ENCODE measurements at places on chromosomes 12 and 14.

DNA sequence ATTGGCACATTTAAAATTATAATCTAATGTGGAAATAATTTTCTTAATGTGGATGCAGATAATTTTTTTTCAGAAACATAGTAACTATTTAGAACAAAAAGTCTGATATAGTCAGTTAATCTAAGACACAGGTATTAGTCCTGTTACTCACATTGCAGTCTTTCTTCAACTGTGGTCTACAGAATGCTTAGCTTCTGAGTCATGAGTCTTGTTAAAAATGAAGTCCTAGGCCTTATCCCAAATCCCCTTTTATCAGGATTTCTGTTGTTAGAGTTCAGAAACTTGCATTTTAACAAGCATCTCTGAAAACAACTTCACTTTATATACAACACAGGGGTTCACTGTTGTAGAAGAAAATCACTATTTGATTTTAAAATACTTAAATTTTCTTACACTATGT, 112.2 kb downstream of the SLC16A7 start:
- no peak for DNase-seq

- no peak for DNase-seq
Measured at GRCh38 chr12:24360461-24360860, 411.0 kb upstream of the SOX5 start.

DNA sequence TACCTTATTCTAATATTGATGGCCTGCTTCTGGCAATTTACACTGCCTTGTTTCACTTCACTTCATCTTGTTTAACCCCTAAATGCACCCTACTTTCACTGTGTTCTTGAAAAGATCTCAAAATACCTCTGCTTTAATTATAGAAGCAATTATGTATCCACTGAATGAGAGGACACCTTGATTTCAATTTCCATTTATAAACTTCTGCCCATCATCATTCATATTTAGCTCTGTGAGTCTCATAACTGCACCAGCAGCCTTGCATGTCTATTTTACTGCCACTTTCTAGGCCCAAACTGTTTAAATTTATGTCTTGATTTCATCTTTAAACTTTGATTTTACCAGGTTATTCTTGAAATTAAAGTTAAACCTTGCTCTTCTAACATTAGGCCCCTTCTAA, 7.1 kb upstream of the DNAAF2 start:
- DNase-seq = no peak

- DNase-seq = no peak
Measured at GRCh38 chr12:45666396-45666795, 63.1 kb upstream of the ARID2 start.

DNA sequence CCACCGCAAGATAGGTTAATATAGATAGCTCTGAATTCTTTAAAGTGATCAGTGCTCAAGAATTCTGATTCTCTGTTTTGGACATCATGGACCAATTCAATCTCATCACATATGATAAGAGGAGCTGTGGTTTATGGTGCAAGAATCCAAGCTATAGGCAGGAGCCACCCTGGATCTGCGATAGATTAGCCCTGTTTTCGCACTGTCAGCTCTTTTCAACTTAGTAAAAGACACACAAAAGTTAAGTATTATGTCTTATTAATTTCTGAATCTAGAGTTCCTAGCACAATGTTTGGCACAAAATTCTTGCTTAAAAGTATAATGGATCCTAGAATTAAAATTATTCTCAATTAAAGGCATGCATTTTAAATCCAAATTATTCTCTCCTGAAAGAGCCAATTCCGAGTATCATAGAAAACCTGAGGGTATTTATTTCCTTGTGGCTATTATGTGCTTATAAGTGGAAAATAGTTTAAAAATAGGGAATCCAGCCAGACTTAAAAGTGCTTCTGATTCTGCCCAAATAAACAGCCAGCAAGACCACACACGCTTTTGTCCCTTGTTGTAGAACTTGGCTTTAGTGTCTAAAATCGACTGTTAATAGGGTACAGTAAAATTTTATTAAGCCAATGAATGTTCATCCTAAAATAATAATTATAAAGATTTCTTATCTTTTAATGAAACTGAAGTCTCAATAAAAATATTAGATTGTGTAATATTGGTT, 184.9 kb upstream of the FLRT2 start:
- no peak for DNase-seq

DNA sequence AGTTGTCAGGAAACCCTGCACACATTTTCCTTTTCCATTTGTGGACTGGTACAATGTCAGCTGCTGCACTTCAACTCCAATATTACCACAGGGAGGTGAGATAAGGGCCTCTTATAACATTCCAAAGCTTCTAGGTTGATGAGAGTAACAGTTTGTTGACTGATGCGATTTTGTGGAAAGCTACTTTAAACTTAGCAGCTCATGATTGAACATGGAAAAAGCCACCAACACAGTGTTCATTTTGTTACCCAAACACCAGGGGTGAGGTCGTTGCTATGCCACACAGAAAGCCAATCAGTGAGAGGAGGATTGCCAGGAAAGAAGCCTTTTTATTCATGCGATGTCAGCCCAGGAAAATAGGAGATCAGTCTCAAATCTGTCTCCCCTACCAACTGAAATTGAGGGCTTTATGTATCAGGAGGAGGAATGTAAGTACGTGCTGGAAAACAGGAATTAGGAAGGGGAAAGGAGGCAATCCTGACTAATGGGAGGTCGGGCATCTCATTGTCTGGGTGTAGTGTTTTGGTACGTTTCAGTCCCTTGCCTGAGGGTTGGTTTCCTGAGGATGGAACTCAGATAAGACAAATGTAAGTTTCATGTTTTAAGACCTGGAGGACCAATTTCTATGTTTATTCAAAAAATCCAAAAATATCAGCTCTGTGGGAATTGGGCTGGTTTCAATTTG, 92.7 kb upstream of the PLEKHA5 start:
- DNase-seq = no peak

GRCh38 chr12:5868625-5869295, 76.3 kb downstream of the ANO2 start:
- no peak for DNase-seq

All from stimulated activated CD4-positive, alpha-beta T cell treated with anti-CD3 and anti-CD28 coated beads, Interleukin-12 subunit alpha, Interleukin-12 subunit beta, amount 100 ng/mL, for 24 hours (primary cell).